ENCODE measurements at places on chromosomes 7 and 10. TPM values are rescaled to one million over a fixed set of nuclear protein-coding genes. Genes with fewer than 3 reads are reported as not detected.

The ATRNL1 gene
- 0.17 TPM for total RNA-seq

- DNase-seq = no peak
Measured at GRCh38 chr10:75098902-75099673, 12.4 kb upstream of the SAMD8 start.

DNA sequence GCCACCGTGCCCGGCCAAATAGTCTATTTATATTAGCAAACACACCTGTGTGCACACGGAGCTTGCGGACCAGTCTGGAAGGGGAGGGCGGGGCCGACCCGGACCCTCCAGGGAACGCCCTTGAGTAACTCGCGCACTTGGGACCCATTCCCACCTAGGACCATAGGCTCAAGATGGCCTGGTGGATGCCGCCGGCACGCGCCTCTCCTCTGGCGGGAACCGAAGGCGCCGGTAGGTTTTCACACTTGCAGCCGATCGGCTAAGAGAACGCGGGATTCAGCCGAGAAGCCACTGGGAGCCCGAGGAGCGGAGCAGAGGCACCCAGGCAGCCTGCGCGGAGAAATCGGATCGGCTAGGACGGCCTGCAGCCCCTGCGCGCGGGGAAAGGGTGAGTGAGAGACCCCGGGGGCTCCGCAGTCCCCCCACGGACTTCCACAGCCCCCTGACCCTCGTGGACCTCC, 18.9 kb downstream of the IFT22 start:
- DNase-seq = no peak

DNA sequence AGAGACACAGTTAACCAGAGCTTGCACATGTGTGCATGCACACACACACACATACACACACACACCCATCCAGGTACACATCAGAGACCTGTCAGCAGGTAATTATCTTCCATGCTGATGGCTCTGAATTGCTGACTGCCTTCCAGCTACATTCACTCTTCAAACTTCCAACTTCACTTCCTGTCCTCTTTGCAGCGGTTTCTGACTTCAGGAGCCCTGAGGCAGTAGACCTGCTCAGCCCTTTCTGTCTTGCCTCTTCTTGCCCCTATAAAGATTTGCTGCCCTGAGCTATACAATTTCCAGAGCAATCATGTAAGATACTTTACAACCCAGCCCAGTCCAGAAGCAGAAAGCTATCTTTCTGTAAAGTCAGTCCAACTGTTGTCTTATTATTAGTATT, 310.2 kb downstream of the FGFR2 start:
- DNase-seq = no peak

DNA sequence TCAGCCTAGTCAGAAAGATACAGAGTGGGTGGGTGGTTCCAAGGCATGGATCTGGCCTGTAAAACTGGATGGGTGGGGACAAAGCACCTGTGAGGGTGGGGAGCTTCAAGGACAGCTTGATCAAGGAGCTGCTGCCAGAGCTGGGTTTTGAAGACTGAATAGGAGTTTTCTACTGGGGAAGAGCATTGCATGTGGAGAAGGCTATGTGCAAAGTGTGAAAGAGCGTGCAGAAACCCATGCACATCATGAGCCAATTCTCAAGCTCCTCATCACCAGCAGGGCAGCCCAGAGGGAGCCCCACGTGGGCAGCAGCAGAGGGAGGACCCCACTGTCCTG, 58.6 kb downstream of the PDGFA start:
- DNase-seq = no peak

The NKX1-2 gene
- not detected for total RNA-seq

GRCh38 chr7:31192986-31193385, 140.9 kb downstream of the ADCYAP1R1 start:
- peak; percentile 58 for DNase-seq

DNA sequence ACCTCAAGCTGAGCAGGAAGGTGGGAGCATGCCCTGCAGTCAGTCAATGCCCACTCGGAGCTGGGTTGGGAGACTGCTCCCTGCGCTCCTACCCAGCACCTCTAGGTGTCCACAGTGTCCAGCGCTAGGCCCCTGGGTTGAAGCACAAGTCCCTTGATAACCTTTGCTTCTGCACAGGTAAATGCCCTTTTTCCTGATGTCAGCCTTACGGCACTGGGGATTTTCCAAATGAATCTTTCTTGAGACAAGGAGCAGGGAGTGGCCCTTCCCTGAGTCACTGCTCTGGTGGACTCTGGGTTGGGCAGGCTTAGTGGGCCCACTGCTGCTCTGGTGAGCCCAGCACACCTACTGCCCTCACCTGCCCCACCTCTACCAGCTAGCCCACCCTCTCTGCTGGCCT, 61.9 kb upstream of the OPN4 start:
- DNase-seq = no peak

The LIPK gene
- not detected for total RNA-seq

Data from dermis blood vessel endothelial cell (primary cell).